ENCODE measurements at places on chromosomes 2 and 18.

GRCh38 chr18:79559436-79559835, 120.2 kb upstream of the CTDP1 start:
- no peaks in the 10 kb centered on the region for H3K36me3 ChIP-seq
- no peak overlapping the region for H3K27ac ChIP-seq
- DNase-seq: no peak
- no peak overlapping the region for H3K4me3 ChIP-seq
- H3K27me3 ChIP-seq: no peaks in the 10 kb centered on the region
- H3K4me1 ChIP-seq: no peaks in the 10 kb centered on the region

DNA sequence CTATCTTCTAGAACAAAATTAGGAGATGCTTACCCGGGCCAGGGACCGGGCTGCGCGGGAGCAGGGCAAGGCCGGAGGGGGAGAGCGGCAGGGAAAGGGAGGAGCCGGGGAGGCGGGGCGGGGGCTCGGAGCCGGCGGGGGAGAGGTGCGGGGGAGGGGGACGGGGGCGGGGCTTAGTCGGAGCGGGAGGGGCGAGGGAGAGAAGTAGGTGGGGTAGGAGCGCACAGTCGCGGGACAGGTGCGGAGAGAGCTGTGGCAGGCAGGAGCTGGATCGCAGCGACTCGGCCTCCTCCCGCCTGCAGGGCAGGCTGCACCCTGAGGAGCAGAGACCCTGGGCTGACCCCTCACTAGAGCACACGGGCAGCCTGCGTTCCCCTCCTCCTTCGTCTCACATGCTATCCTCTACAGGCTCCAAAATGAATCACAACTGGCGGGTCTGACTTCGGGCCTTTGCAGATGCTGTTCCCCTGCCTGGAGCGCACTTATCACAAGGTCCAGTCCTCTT, 290.3 kb downstream of the CELF4 start:
- H3K4me1 ChIP-seq: no peaks in the 10 kb centered on the region
- no peak overlapping the region for H3K27ac ChIP-seq
- DNase-seq: no peak
- no peaks in the 10 kb centered on the region for H3K27me3 ChIP-seq
- H3K36me3 ChIP-seq: no peaks in the 10 kb centered on the region
- H3K4me3 ChIP-seq: no peak overlapping the region

DNA sequence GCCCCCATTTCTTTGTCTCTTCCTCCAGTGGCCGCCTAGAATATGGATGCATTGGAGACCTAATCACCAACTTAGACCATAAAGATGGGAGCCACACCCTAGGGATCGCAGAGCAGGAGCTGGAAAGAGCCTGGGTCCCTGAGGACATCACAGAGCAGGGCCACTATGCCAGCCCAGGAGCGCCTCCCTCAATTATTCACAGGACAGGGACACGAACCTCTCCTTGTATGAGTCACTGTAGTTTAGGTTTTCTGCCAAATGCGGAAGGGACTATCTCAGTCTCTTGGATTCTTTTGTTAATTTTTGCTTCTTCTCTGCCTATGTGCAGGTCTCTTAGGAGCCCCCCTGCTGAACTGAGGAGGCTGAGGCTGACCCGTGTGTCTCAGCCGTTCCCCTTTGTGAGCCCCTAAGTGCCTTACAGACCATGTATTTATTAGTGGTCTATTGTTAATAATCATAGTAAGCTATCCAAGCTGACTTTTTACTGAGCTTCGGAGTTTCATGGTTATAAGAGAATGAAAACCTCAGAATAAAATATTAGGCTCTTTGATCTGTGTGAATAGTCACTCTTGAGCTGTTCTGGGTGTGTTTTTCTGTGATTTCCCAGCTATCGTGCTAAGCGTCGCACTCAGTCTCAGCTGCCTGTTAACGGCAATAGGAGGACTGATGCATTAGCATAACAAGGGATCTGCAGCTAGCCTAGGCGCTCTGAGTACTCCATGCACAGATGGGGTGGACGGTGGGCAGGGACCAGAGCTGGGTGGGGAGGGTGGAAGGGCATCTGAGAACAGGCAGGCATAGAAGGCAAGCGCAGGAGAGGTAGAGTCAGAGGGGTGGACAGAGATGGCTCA, 12.7 kb upstream of the PTPN4 start:
- H3K36me3 ChIP-seq: no peaks in the 10 kb centered on the region
- DNase-seq: no peak
- H3K27me3 ChIP-seq: 0 out of 2 replicates have a peak, but pooled peaks cover 4% of the 10 kb centered on the region
- H3K27ac ChIP-seq: no peak overlapping the region
- H3K4me1 ChIP-seq: no peaks in the 10 kb centered on the region

DNA sequence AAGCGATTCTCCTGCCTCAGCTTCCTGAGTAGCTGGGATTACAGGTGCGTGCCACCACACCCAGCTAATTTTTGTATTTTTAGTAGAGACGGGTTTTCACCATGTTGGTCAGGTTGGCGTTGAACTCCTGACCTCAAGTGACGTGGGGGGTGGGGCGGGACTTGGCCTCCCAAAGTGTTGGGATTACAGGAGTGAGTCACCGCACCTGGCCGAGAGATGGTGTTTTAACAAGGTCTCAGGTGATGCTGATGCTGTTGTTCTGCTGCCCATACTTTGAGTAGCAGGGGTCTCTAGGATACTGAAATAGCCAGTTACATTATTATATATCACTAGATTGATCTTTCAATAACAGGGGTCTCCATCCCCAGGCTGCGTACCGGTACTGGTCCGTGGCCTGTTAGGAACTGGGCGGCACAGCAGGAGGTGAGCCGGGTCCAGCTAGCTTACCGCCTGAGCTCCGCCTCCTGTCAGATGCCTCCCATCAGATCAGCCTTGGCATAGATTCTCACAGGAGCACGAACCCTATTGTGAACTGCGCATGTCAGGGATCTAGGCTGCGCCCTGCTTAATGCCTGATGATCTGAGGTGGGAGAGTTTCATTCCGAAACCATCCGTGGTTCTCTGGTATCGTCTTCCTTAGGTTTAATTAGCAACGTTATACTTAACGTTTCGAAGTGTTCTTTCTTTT, 48.3 kb upstream of the SLC38A11 start:
- no peak overlapping the region for H3K4me3 ChIP-seq
- no peak for DNase-seq
- no peaks in the 10 kb centered on the region for H3K4me1 ChIP-seq
- no peaks in the 10 kb centered on the region for H3K36me3 ChIP-seq
- H3K27ac ChIP-seq: no peak overlapping the region
- no peaks in the 10 kb centered on the region for H3K27me3 ChIP-seq

DNA sequence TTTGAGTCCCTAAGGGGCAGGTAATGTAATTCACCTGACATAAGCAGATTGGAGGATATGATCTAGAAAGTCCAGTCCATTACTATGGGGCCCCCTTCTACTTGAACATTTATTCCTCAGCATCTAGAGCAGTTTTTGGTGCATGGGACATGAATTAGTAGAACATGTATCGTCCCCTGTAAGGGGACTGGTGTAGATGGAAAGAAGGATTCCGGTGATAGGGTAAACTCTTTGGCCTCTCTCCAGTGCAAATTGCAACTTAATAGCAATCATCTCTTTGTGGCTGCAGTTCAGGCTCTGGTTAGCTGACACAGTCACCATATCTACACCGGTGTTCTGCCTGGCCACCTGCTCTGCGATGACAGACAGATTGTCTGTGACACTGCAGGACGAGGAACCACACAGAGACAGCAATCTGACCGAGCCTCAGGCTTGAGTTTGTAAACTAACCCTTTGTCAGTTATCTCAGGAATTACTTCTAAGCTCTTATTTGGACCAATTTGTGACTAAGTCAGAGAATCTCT, 6.4 kb upstream of the SLC8A1 start:
- no peak overlapping the region for H3K4me3 ChIP-seq
- H3K4me1 ChIP-seq: no peaks in the 10 kb centered on the region
- no peak for DNase-seq
- no peaks in the 10 kb centered on the region for H3K27me3 ChIP-seq
- no peaks in the 10 kb centered on the region for H3K36me3 ChIP-seq

- no peak overlapping the region for H3K4me3 ChIP-seq
- no peak overlapping the region for H3K27ac ChIP-seq
- no peaks in the 10 kb centered on the region for H3K27me3 ChIP-seq
- H3K36me3 ChIP-seq: no peaks in the 10 kb centered on the region
Observed at GRCh38 chr2:86010083-86010482, 95.6 kb downstream of the POLR1A start.

All from GM12878 (cell line).